NCI-H226 (cell line): ENCODE measurements at places on chromosomes 11 and 22.
A peak's percentile ranks its signal among the peaks of the same experiment; 100 is the strongest.

GRCh38 chr22:41772645-41773044, 27.8 kb upstream of the CCDC134 start:
- DNase-seq, result peak; percentile 49

DNA sequence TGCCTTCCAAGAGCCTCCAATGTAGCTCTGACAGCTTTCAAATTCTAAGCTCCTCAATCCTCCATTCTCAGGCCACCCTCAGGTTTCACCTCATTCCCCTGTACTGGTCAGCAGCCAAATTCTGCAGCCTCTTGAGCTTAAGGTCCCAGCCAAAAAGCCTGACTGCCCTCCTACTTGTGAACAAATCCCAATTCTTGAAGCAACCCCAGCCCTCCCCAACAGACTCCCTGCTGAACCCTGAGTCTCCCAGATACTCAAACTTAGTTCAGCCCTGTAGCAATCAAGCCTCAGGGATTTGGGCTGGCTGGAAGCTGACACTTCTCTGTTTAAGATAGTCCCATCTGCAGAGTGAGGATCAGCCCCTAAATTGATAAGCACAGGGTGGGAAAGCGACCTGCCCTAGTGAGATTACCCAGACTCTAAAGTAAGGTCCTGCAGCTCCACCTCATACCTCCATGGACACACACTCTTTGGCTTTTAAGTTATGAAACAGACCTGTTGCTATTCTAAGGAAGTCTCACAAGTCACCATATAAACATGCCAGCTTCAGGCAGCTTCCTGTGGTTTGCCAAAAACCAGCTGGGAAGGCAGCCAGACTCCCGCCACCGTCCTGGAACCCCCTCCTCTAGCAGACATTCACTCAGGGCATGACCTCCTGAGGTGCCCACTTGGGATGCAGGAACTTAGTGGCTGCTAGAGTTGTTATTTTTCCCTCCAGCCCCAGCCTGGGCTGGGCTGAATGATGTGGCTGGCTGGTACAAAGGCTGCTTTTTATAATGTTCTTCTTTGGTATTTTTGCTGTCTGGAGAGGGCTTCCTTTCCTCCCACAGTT, 82.5 kb upstream of the PICALM start:
- peak; percentile 57 for DNase-seq

DNA sequence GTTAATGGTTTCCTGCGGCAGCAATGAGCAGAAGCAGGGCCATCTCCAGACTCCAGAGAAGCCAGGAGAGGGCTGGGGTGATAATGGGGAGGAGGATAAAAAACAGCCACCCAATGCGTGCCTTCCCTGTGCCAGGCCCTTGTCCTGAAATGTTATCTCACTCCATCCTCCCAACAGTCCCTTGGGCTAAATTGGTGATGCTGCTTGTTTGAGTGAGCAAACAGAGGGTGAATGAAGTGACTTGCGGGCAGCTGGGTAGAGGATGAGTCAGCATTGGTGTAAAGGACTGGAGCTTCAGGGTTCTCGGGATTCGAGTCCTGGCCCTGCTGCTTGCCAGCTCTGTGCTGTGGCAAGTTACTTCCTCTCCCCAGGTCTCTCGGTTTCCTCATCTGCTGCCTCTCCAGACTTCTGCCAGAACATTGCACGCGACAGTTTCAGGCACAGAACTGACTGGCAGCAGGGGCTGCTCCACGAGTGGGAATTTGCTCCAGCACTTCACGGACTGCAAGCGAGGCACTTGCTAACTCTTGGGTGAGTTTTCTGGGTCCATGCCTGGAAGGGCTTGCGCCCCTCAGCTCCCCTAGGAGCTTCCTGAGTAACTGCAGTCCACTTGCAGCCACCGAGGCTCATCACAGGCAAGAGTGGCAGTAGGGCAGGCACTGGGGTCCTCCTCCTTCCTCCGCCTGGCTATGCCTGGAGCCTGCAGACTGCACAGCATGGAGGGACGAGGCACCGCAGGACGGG, at the start of gene P2RY6:
TSS of gene P2RY6 (plus strand) at position 403 of the 744 bp plus-strand sequence. CDS start 24,181 bp downstream, outside the sequence.
- peak; percentile 39 for DNase-seq

GRCh38 chr11:116225784-116226585, 546.8 kb downstream of the BUD13 start:
- DNase-seq, result no peak

- DNase-seq, result no peak
Observed at GRCh38 chr11:76634886-76635285, 35.7 kb downstream of the LRRC32 start.

- no peak for DNase-seq
Observed at GRCh38 chr22:32130464-32130863, 28.6 kb downstream of the C22orf42 start.

GRCh38 chr11:82631722-82632630, 101.7 kb downstream of the FAM181B start:
- DNase-seq, result no peak

DNA sequence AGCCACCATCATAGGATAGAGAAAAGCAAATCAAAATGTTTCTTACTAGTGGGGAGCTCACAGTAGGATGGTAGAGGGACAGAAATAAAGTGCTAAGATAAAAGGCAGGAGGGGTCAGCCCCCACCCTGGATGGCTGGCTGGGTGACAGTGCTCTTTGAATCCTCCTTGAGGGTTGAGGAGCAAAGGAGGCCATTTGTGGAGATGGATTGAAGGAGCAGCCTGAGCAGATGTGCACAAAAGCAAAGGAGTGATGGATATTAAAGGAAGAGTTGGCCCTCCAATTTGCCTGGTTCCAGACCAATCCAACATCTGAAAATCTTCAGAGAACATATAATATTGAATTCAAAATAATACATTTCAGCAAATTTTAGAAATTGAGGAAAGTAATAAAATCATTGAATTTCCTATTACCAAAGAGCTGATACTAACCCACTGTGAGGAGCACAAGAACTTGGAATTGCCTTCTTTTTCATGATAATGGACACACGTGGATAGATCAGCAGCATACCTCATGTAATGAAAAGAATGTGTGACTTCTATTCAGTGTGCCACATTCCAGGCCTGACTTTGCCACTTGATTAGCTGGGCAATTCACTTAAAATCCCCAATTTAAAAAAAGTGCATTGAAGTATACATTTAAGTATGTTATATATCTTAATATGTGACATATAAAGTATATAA, 287.0 kb downstream of the FAT3 start:
- DNase-seq, result no peak

GRCh38 chr22:48749555-48750227, 1078.0 kb downstream of the BRD1 start:
- DNase-seq, result no peak

DNA sequence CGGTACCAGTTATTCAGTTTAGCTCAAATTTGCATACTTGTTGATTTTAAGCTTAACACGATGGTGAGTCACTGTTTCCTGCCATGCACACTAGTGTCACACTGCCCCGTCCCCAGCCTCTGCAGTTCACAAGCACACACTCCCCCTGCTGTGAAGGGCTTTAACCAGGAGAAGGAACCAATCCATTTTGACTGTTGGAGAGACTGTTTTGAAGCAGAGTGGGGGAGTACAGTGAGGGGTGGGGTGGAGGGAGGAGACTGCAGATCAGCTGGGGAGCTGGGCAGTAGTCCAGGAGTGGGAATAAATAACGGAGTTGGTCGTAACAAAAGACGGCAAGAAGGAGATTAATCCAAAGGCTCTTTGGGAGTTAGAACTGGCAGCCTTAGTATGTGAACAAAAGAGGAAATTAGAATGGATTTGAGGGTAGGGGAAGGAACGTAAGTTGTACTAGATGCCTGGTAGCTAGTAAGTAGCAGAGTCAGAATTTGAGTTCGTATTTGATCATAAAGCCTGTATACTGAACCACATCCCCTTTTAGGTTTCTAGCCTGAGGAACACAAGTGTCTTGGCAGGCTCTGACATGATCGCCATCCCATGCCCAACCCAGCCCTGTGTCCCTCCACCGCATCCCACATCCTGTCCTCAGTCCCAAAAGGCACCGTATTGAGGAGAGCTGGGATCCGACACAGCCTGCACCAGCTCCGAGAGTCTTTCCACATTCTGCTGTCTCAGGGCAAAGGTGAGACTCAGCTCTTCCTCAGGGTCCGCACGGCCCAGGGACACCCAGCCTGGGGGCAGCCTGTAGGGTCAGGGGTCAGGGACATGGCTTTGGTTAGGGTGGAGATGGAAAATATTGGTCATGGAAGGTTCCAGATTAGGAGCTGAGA, 862 bp downstream of the TPP1 start:
- DNase-seq, result no peak

DNA sequence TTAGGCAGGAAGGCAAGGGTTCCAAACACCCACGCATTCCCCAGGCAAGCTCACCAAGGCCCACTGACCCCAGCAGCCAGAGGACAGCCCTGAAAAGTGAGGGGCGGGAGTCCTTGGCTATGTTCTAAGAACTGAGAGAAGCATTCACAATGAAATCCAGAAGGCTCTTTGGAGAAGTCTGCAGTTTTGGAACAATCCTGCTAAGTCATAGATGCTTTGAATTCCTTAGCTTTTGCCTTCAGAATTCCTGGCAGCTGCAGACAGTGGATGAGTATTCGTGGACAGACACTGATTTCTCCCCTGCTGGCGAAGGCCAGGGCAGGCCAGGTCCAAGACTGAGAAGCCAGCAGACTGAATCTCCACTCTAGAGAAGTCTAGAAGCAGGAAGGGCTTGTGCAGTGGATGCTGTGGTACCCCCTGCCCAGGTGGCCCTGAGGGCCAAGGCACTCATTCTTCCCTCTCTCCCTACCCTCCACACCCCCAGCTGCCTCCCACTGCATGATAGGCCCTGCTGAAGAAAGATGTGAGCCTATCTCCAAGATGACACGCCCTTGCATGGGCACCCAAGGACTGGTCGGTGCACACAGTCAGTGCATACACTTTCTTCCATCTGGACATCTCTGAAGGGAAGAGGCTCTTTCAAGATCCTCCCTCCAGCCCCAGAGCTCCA, 133.2 kb upstream of the TEAD1 start:
- DNase-seq, result peak; percentile 93

DNA sequence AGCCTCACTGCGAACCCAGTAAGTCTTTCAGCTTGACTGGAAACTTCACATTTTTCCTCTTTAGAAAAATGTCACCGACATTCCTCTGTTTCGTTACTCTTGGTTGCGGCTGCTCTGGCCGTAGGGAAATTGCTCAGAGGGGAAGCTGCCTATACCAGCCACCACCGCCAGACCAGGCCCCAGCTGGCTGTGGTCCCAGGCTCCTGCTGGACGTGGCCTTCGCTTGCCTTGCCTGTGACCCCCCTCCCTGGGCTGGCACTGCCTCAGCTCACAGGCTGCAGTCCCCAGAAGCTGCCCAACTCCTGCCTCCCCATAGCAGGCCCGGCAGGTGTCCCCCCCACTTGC, 197.8 kb downstream of the MN1 start:
- no peak for DNase-seq

DNA sequence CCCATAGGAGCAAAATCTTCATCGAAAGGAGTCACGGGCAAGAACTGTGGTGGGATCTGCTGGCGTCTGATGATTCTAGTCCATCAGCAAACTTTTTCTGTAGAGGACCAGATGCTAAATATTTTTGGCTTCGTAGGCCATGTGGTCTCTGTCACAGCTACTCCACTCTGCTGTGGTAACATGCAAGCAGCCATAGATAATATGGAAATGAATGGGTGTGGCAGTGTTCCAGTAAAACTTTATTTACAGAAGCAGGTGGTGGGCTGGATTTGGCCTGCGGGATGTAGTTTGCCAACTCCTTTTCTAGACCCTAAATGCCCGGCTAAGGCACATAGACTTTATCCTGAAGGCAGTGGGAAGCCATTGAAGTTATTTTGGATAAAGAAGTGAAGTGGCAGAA, 32.9 kb downstream of the BMAL1 start:
- no peak for DNase-seq

- DNase-seq, result peak; percentile 31
Observed at GRCh38 chr11:2142762-2143202, 3.6 kb upstream of the IGF2 start.

GRCh38 chr22:48781868-48782267, 1045.8 kb downstream of the BRD1 start:
- DNase-seq, result no peak

- no peak for DNase-seq
Observed at GRCh38 chr22:17945888-17946648, 78.3 kb downstream of the MICAL3 start.

GRCh38 chr11:106668147-106668546, 350.1 kb downstream of the GUCY1A2 start:
- DNase-seq, result peak; percentile 72

GRCh38 chr22:26428515-26429457, at the start of gene ASPHD2:
ASPHD2 (plus strand) TSS chr22:26429260; CDS start chr22:26433616, 4,356 bp downstream.
- DNase-seq, result peak; percentile 12

DNA sequence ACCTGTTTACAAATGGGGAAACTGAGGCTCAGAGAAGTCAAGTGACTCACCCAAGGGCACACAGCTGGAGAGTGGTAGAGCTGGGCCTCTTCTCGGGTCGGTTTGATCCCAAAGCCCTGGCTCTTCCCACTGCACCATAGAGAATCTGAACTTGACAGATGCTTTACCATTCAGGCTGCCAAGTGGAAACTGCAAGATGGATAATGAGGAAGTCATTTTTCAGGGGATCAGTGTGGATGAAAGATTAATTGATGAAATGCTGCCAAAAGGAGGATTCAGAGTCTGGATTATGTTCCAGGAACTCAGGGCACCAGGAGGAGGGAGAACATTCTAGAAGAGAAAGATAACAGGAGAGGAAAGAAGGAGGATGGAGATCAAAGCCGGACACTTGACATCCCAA, 185.9 kb upstream of the ZBED5 start:
- no peak for DNase-seq

GRCh38 chr11:11344045-11344444, 9.0 kb downstream of the CSNK2A3 start:
- DNase-seq, result no peak

DNA sequence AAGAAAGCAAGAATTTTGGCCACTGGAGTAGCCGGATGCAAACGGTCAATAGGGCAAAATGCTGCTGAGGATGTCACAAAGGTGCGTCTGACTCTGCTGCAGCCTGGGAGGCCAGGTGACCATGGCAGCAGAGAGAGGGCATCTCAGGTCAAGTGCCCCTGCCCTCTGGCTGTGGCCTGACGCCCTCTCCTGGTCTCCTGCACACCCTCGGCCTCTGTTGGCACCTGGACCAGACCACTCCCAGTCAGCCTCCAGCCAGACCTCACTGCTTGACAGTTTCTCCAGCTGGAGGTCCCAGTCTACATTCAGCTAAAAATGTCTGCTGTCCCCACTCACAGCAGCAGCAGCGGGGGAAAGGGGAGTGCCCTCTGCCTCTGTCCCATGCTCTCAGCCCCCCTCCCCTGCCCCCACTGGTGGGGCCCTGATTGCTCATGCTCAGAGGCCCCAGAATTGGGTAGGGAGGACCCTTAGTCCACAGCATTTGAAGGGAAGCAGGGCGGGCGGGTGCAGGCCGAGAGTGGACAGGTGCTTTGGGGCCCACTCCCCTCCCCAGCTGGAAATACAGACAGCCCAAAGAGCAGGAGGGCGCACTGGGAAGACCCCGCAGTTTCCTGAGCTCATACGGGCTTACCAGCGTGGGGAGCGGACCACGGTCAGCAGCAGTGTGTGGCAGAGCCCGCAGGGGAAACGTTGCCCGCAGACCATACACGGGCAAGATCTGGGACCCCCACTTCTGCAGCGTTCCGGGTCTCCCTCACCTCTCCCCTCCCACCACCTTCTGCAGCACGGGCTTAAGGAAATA, 1.6 kb upstream of the BRSK2 start:
- no peak for DNase-seq
